NCI-H1105 (cell line): ENCODE measurements at places on chromosomes 7 and 10.

GRCh38 chr10:98384531-98385133, 30.4 kb downstream of the PYROXD2 start:
- no peak for DNase-seq

DNA sequence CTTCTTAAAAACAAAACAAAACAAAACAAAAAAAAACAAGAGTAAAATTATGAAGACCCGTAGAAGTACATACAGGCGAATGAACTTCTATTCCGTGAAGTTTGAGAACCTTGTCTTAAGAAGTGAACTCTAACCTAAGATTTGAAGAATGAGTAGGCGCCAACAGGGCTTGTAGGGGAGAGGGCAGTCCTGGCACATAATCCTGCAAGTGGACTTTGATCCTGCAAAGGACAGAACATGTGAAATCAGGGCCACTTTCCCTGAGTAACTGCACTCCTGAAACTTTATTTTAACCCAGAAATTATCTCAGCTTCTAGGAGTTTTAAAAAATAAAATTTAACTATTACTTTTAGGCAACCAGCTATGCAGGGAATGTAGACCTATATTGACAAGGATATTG, 62.0 kb downstream of the GNAT3 start:
- no peak for DNase-seq

GRCh38 chr7:44565795-44566559, 7.7 kb downstream of the DDX56 start:
- no peak for DNase-seq

DNA sequence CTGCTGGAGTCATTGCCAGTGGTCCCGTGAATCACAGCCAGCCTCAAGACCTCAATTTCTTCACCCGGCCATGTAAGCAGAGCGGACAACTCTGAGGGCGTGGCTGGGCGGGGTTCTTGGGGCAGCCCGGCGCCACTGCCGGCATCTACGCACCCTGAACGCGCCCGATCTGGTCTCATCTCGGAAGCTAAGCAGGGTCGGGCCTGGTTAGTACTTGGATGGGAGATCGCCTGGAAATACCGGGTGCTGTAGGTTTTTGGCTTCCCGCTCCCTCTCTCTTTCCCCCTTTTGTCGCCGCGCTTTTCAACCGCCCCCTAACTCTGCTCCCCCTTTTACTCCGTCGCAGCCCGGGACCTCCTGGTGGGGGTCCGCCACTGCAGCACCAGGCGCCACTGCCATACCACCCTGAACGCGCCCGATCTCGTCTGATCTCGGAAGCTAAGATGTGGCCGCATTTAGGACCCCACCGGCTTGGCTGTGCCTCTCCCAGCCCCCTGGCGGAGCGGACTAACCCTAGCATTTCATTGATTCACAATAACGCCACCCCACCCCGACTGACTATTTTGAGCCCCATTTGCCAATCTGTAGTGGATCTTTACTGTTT, 25.3 kb downstream of the GARIN1A start:
- no peak for DNase-seq

- no peak for DNase-seq
Observed at GRCh38 chr7:105674200-105674920, 93.1 kb upstream of the EFCAB10 start.

DNA sequence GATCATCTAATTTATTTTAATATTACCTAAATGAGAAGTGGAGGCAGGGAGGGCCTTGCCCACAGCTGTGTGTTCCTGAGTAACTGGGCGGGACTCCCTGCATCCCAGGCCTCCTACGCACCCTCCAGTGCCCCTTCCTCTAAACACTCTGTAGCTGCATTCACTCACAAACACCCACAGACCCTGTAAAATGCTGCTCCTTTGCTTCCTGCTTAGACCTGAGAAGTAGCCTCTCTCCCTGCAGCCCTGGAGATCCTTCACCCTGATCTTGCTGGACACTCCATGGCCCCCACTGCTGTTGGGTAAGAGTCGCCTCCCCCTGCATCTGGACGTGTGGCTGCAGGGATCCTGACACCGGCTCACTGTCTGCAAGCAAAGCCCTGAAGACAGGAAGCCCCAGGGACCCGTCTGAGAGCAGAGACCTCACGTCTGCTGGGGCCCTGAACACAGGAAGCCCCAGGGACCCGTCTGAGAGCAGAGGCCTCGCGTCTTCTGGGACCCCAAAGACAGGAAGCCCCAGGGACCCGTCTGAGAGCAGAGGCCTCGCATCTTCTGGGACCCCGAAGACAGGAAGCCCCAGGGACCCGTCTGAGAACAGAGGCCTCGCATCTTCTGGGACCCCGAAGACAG, 589.8 kb downstream of the DNAJB6 start:
- no peak for DNase-seq
